AG04450 (cell line): ENCODE measurements at places on chromosomes 5 and 9.

DNA sequence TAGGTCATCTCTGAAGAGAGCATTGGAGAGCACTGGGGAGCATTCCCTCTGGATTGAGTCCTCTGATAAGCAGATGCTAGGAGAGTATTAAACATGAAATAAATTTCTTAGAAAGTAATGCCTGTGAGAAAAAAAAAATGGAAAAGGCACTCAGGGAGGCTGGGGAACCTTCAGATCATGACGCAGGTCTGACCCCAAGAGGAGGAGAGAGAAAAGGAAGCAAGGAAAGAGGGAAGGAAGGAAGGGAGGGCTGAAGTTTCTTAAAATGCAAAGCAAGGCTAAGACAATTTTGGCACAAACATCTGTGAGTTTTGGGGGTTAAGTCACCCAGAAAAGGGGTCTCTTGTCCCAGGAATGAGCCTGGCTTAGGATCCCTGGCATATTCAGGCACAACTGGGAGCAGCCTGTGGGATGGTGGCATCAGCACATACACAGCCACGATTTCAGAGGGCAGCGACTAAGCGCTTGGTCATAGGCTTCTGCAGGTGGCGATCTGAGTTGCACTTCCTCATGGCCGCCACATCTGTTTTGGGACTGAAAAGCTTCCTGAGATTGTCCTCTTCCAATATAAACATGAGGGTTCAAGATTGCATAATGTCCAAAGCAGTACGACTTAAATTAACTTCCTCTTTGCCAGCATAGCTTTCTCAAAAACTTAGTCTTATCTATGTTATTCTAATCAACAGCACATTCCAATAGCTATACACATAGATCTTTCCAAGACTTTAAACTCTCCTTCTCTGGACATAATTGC is 692.7 kb downstream of the DNAH5 start:
- DNase-seq: no peak

GRCh38 chr5:90477621-90478215 is 3.1 kb downstream of the POLR3G start:
- no peak for DNase-seq

- no peak for DNase-seq
These were observed 67.4 kb downstream of the FBN2 start for GRCh38 chr5:128470663-128471062.

GRCh38 chr9:96075111-96075510 is 199.6 kb downstream of the ERCC6L2 start:
- no peak for DNase-seq

DNA sequence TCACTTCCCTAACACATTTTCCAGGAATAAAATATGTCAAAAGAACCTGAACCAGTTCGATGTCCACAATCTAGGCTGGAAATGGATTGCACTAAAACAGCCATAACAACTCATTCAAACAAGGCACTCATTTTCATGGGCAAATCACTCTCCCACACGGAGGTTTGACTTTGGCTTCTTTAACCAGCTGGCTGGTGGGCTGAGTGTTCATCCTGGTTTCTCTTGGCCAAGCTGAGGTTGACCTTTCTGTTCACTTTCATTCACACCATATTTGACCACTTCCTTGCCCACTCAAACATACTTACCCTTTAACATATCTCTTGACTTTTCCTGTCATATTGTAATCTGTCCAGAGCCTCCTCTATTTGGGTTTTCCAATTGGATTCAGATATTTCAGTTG is 5.4 kb downstream of the IL7R start:
- DNase-seq: no peak

DNA sequence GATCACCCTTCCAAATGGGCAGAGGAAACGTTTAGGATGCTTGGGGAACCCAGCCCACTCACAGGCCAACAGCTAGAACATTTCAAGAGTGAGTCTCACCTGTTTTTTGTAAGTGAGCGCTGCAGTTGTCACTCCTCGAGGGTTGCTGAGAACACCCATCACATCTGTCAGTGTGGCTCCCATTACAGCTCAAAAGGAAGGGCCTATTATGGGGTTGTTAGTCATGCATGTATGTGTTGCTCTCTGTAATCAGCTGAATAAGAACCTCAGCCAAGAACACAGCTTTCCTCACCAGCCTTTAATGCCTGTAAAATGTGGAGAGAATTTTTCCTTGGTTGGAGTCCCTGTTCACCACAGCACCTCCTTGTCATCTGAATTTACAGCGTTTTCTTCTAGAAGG is 196.3 kb upstream of the KLF4 start:
- no peak for DNase-seq

- DNase-seq: no peak
These were observed 199.5 kb downstream of the FOXD4L6 start for GRCh38 chr9:40928803-40929487.

DNA sequence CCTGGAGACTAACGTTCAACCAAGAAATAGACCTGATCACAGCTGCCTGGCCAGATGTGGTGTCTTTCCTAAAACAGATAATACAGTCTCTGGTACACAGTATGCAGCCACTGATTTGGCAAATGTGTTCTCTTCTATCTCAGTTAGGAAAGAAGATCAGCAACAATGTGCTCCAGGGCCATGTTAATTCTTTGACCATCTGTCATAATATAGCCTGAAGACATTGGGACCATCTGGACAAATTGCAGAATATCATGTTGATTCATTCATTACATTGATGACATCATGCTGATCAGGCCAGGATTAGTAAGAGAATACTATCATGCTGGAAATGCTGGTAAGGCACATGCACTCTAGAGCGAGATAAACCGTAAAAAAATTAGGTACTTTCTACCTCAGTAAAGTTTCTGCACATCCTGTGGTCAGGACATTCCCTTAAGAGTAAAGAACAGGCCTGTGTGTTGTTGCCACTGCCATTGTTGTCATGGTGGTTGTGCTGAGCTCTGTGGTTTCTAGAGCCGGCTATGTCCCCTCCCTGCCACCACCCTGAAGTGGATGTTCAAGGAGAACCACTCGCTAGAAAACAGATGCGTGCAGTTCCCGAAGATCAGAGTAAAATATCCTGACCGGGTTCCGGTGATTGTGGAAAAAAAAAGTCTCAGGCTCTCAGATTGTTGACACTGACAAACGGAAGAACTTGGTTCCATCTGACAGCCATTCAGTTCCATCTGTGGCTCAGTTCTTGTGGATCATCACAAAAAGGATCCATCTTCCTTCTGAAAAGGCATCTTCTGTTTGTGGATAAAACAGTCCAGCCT is 6.4 kb upstream of the JMY start:
- DNase-seq: peak; percentile 23

- no peak for DNase-seq
These were observed 3.7 kb upstream of the PJA2 start for GRCh38 chr5:109413458-109413857.

DNA sequence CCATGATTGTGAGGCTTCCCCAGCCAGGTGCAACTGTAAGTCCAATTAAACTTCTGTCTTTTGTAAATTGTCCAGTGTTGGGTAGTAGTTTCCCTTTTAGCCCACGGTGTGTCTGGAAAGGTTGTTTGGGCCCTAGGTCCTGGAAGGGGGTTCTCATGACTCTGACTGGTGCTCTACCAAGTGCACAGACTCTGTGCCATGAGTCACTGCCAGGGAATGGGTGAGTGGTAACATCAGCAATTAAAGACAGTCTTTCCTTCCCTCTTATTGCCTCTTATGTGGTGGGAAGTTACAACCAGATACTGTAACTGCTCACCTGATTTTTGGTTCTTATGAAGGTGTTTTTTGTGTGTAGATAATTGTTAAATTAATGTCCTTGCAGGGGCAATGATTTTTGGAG is 141.2 kb downstream of the PRDM9 start:
- no peak for DNase-seq

GRCh38 chr5:128714551-128714950 is 176.5 kb upstream of the FBN2 start:
- no peak for DNase-seq

DNA sequence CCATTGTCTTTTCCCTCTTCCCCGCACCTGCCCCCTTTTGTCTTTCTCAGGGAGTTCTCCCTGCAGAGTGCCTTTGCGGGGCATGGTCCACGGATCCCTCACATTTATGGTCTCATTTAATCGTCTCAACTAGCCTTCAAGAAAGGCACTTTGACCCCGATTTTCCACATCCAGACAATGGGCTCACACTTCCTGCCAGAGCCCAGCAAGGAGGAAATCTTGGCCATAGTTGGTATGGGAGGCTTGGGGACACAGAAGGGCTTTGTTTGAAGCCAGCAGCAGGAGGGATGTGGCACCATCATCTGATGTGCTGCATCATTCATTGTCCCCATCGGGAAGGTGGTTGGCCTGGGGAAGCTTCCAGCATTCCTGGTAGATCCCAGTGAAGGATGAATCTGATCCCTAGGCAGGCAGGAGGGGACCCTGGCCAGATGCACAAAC is 24.9 kb downstream of the GSN start:
- DNase-seq: no peak

DNA sequence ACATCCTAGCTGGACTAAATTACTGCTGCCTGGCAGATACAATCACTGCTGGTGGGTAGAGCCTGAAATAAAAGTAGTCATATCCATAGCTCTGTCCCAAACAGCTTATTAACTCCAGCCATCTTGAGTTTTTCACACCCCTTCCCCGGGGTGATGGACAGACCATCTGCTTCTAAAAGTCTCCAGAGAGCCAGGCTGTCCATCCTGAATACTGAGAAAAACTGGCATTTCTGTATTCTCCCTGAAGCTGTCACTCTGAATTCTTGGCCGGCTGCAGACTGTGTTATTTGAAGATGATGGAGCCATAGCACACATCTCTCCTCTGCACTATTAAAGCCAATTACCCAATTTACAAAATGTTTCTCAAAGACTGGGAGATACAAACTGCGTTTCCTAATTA is 118.6 kb downstream of the GABBR2 start:
- no peak for DNase-seq

DNA sequence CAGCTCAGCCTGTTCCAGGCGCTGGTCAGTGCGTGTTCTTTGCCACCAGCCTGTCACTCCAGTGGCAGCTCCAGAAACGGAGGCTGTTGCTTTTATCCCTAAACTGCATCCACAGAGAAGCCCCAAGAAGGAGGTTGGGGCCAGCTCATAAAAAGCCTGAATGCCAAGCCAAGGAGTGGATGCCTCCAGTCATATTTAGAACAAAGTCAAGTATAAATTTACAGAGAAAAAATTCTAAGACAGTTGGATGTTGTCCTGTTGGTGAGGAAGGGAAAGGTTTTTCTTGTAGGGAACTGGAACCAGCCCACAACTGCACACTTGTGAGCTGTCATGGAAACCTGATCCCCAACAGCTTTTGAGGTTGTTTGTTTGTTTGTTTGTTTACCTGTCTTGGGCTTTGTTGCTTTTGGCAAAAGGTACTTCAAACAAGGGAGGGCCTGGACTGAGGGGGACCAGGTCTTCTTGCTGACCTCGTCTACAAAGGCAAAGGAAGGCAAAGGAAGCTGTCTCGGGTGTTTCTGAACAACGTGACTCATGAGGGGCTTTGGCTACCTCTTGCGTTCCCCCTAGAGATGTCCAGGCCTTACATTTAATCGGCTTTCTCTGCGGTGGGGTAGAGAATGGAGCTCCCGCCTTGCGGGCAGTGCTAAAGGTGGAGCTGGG is 36.7 kb downstream of the OLFML2A start:
- DNase-seq: no peak

GRCh38 chr5:72347801-72348308 is 27.7 kb downstream of the PTCD2 start:
- peak; percentile 83 for DNase-seq

- no peak for DNase-seq
These were observed 17.5 kb upstream of the SLC9A3 start for GRCh38 chr5:541539-542318.

DNA sequence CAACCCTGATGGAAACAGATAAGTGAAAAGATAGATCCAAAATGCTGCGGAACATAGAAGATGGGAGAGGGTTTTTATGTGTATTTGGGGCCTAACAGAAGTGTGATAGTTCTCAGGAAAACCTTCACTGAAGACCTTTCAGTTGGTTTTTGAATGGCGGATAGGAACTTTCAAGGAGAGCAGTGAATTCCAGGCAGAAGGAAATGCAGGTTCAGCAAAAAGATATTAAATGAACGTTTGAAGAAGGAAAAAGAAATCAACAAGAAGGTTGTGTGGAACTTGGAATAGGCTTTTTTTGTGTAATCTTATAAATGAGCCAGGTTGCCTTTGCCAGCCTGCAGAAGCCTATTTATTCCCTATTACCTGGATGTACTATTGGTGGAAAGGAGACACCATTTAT is 2.1 kb downstream of the PPIP5K2 start:
- DNase-seq: no peak

DNA sequence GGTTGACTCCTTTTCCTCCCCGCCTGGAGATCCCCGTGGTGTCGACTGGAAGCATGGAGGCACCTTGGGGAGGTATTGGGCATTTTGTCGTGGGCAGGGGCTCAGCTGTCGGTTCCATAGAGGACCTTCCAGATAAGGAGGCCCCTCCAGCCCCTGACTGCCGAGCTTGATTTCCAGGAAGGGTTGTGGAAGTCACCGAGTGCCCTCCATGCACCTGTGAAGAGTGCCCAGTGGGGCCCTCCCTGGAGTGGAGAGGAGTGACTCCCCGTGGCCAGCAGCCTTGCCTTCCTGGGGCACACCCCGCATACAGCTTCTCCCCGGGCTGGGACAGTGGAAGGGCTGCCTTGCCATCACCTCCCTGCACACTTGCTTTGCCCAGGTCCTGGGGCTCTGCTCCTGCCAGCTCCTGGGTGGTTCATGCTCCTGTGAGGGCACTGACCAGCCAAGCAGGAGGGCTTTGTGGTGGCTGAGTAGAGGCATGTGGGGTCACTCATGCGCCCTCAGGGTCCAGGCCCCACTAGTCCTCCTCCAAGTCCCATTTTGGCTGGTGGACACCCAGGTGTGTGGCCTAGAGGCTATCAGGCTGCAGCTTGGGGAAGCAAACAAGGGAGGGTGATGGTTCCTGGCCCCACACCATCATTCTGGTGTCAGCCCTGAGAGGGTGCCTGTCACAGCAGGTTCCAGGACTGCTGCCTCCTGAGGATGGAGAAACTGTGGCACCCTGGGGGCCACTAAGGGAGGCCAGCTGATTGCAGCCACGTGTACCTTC is 133.0 kb downstream of the WNK2 start:
- no peak for DNase-seq

DNA sequence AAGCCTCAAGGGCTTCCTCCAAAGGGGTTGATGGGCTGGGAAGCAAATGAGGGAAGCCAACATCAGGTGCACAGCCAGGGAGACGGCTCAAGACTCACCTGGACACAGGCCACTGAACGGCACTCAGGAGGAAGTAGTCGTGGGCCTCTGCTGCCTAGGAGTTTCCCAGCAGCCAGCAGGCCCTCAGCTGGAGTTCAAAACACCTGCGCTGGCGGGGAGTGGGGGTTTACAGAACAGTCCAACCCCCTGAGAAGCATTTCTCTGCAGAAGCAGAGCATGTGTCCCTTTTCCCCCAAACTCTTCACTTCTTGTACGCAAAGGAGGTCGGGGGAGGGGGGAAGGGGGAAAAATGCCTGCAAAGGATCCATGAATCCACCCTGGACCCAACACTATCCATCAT is 2.3 kb downstream of the WHRN start:
- DNase-seq: no peak

DNA sequence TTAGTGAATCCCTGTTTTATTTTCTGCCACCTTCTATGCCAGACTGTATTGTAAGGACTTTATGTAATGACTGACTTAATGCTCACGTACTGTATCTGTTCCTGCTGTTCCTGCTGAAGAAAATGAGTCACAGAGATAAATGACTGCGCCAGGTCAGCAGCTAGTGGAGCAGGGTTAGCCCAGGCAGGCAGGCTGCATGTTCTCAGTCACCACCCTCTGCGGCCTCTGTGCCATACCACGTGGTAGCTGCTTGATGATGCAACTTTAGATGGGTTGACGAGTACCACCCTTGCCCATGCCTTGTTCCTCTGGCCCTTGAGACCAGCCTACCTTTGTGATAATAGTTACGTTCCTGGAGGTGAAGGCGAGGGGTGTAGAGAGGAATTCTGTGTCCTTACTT is 161.9 kb downstream of the TRIO start:
- DNase-seq: peak; percentile 63
